ENCODE measurements at places on chromosomes 2 and 18.

DNA sequence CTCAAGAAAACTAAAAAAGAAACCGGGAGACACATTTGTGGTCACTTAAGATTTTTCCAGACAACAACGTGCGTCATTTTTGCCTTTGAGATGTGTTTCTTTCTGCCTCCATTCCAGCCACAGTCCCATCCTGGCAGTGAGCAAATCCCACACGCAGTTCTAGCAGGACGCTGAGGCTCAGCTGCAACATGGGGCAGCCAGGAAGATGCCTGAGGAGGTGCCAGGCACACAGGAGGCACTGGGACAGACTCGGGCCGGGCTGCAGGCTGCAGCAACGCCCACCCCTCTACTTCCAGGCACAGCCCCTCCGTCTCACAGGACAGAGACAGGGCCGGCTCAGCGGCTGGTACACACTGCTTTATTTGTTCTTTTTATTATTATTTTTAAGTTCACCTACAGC, 13.1 kb downstream of the KLF11 start:
- H3K27me3 ChIP-seq, result no peaks in the 10 kb centered on the region
- no peak overlapping the region for H3K4me3 ChIP-seq
- no peaks in the 10 kb centered on the region for H3K4me1 ChIP-seq
- no peak overlapping the region for H3K27ac ChIP-seq
- H3K36me3 ChIP-seq, result peaks cover 25% of the 10 kb centered on the region

GRCh38 chr18:35050705-35051195, 9.5 kb downstream of the MAPRE2 start:
- DNase-seq, result no peak
- peak overlapping the region; percentile 72 for H3K27ac ChIP-seq
- H3K4me3 ChIP-seq, result peak overlapping the region; percentile 1
- H3K36me3 ChIP-seq, result no peaks in the 10 kb centered on the region

GRCh38 chr2:10071595-10071994, 8.6 kb downstream of the CYS1 start:
- H3K36me3 ChIP-seq, result no peaks in the 10 kb centered on the region
- no peak for DNase-seq
- no peak overlapping the region for H3K27ac ChIP-seq

DNA sequence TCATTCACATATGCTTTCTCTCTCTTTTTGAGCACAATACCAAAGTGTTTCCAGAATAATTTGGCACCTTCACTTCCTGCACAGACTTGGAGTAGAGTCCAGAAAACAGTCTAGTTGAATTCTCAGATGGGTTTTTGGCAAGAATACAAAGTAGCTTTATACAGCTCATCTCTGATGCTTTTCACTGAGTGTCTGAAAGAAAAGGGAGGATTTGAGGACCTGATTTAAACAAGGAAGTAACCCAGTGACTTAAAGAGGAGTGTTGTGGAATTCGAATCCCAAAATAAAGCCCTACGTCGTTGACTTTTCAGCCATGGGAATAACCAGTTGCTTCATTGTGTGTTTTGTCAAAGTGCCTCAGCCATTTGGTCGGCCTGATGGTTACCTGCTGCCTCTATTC, 31.8 kb downstream of the METAP1D start:
- H3K4me3 ChIP-seq, result no peak overlapping the region
- DNase-seq, result no peak
- H3K4me1 ChIP-seq, result no peaks in the 10 kb centered on the region
- H3K27me3 ChIP-seq, result no peaks in the 10 kb centered on the region
- no peak overlapping the region for H3K27ac ChIP-seq
- no peaks in the 10 kb centered on the region for H3K36me3 ChIP-seq

DNA sequence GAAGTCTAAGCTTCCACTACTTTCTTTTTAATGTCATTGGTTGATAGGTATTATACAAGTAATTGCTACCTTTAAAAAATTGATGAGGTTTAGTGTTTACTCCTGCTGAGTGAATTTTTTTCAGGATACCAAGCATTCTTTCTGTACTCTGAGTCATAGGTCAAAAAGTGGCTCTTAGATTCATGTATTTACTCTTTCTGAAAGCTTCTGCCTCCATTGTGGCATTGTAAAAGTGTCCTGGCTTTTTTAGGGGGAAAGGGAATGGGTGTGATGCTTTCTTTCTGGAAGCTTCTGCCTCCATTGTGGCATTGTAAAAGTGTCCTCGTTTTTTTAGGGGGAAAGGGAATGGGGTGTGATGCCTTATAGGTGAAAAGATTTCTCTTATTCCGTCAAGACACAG, 286.5 kb downstream of the LPIN1 start:
- H3K36me3 ChIP-seq, result no peaks in the 10 kb centered on the region
- H3K4me3 ChIP-seq, result no peak overlapping the region
- DNase-seq, result no peak
- no peaks in the 10 kb centered on the region for H3K4me1 ChIP-seq
- H3K27ac ChIP-seq, result no peak overlapping the region

- no peak for DNase-seq
- H3K27me3 ChIP-seq, result peaks cover 56% of the 10 kb centered on the region
Observed at GRCh38 chr2:144520756-144521487, 1.0 kb upstream of the ZEB2 start.

GRCh38 chr2:20291106-20291564, 59.5 kb downstream of the PUM2 start:
- no peaks in the 10 kb centered on the region for H3K4me1 ChIP-seq
- H3K27me3 ChIP-seq, result no peaks in the 10 kb centered on the region
- DNase-seq, result no peak
- no peak overlapping the region for H3K4me3 ChIP-seq
- H3K36me3 ChIP-seq, result no peaks in the 10 kb centered on the region

DNA sequence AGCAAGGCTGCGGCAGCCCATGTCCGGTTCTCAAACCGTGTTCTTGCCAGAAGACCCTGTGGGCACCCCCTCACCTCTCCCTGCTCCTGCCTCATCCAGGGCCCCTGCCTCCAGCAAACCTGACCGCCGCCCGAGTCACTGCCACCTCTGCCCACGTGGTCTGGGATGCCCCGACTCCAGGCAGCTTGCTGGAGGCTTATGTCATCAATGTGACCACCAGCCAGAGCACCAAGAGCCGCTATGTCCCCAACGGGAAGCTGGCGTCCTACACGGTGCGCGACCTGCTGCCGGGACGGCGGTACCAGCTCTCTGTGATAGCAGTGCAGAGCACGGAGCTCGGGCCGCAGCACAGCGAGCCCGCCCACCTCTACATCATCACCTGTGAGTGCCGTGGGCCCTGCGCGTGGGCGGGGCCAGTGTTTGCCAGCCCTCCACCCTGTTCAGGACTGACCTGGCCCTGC, 32.2 kb downstream of the MTERF4 start:
- peak; percentile 58 for DNase-seq
- no peak overlapping the region for H3K4me3 ChIP-seq
- H3K36me3 ChIP-seq, result peaks cover 3% of the 10 kb centered on the region
- no peak overlapping the region for H3K27ac ChIP-seq
- H3K27me3 ChIP-seq, result no peaks in the 10 kb centered on the region
- H3K4me1 ChIP-seq, result no peaks in the 10 kb centered on the region

DNA sequence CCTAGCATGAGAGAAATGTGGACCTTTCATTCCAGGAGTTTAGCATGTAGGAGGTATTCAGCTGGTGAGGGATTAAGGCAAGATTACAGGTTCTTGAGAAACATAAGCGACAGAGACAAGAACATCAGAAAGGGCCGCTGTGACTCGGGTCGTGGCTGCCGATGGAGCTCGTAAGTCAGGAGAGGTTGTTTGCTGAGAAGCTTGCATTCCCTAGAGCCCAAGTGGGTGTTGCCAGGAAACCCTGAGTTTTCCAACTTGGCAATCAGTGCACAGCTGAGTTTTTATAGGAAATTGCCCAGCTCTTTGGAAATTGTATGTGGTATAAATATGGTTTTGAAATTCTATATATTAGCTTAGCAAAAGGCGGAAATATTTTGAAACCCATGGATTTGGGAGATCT, 46.4 kb upstream of the CYP1B1 start:
- no peak overlapping the region for H3K4me3 ChIP-seq
- H3K4me1 ChIP-seq, result no peaks in the 10 kb centered on the region
- H3K36me3 ChIP-seq, result no peaks in the 10 kb centered on the region
- no peaks in the 10 kb centered on the region for H3K27me3 ChIP-seq
- DNase-seq, result no peak

- H3K4me3 ChIP-seq, result no peak overlapping the region
- DNase-seq, result no peak
- no peaks in the 10 kb centered on the region for H3K27me3 ChIP-seq
- no peak overlapping the region for H3K27ac ChIP-seq
- H3K4me1 ChIP-seq, result peaks cover 9% of the 10 kb centered on the region
- no peaks in the 10 kb centered on the region for H3K36me3 ChIP-seq
Observed at GRCh38 chr2:191560411-191560980, 117.4 kb upstream of the NABP1 start.

- no peak overlapping the region for H3K4me3 ChIP-seq
- no peaks in the 10 kb centered on the region for H3K27me3 ChIP-seq
- H3K27ac ChIP-seq, result no peak overlapping the region
- DNase-seq, result no peak
- H3K36me3 ChIP-seq, result no peaks in the 10 kb centered on the region
- no peaks in the 10 kb centered on the region for H3K4me1 ChIP-seq
Observed at GRCh38 chr2:113685471-113685870, 58.4 kb downstream of the RABL2A start.

- H3K27ac ChIP-seq, result no peak overlapping the region
- H3K4me1 ChIP-seq, result no peaks in the 10 kb centered on the region
- H3K4me3 ChIP-seq, result no peak overlapping the region
Observed at GRCh38 chr2:128416109-128416785, 97.6 kb upstream of the HS6ST1 start.

DNA sequence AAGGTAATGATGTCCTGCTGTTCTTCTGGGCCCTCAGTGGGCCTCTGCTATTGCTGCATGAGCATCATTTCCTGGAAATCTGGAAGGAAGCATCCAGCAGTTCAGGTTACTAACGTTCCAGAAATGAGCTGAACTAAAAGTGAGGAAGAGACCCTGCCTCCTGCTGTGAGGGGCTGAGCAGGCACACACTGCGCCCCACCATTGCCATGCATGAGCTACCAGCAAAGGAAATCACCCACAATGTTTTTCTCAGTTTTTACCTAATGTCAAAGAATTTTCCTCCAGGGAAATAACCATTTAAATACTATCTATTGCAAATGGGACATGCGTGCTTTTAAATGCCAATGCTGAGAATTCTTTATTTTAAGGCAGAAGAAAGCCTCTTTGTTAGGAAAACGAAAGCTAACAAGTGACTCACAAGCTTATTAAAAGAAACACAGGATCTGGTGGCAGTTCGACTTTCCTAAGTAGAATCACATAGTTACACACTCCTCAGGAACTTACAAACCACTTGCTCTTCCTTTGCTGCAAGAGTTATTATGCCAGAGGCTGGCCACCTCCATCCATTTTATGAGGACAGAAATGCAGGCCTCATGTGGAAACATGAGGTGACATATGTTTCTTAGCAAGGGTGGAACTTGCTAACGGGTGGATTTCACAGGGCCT, 152.6 kb upstream of the TTC39C start:
- no peaks in the 10 kb centered on the region for H3K4me1 ChIP-seq
- DNase-seq, result no peak
- no peaks in the 10 kb centered on the region for H3K36me3 ChIP-seq

- no peak for DNase-seq
- no peak overlapping the region for H3K4me3 ChIP-seq
- H3K27me3 ChIP-seq, result no peaks in the 10 kb centered on the region
- no peaks in the 10 kb centered on the region for H3K4me1 ChIP-seq
- H3K36me3 ChIP-seq, result no peaks in the 10 kb centered on the region
- H3K27ac ChIP-seq, result peak overlapping the region; percentile 4
Observed at GRCh38 chr2:230661072-230661957, 51.3 kb upstream of the CAB39 start.

GRCh38 chr2:183057333-183057985, 19.2 kb upstream of the NCKAP1 start:
- H3K36me3 ChIP-seq, result no peaks in the 10 kb centered on the region
- peaks cover 11% of the 10 kb centered on the region for H3K4me1 ChIP-seq
- no peak for DNase-seq
- no peak overlapping the region for H3K27ac ChIP-seq

- no peaks in the 10 kb centered on the region for H3K27me3 ChIP-seq
- H3K4me1 ChIP-seq, result no peaks in the 10 kb centered on the region
- H3K4me3 ChIP-seq, result no peak overlapping the region
- DNase-seq, result peak; percentile 96
Observed at GRCh38 chr2:28621172-28622100, 125.6 kb downstream of the PLB1 start.

DNA sequence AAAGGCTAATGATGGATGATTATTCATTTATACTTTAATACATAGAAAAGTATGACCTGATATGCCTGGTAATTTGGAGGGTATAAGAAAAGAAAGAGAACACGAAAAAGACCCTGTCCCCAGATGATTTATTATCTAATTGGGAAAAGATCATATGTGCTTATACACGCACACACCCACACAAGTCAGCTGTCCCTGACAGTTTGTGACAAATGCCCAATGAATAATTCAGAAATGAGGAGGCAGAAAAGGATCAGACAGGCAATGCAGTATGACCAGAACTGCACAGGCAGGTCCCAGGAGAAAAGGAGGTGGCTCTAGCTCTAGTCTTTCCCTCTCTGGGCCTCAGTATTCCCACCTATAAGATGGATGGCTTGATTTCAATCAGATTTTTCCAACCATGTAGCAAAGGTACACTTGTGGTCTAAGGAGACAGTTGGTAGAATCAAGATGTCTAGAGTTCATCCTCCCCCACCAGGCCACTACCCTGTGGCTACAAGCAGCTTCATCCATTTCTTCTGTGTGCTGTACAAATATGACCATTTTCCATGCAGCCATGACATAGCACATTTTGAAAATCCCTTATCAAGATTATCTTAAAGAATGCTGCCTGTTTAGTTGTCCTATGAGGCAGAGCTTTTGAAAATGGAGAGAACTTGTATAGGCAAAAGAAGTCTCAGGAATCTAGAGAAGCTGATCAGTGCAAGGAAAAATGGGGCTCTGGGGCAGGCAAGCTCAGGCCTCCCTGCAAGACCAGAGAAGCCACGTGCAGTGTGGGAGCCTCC, 19.7 kb downstream of the CYRIA start:
- peaks cover 17% of the 10 kb centered on the region for H3K4me1 ChIP-seq
- no peak overlapping the region for H3K27ac ChIP-seq
- no peaks in the 10 kb centered on the region for H3K27me3 ChIP-seq
- DNase-seq, result no peak
- no peak overlapping the region for H3K4me3 ChIP-seq
- no peaks in the 10 kb centered on the region for H3K36me3 ChIP-seq

- no peaks in the 10 kb centered on the region for H3K27me3 ChIP-seq
- no peak for DNase-seq
- no peaks in the 10 kb centered on the region for H3K4me1 ChIP-seq
Observed at GRCh38 chr2:31066086-31066485, 72.2 kb downstream of the GALNT14 start.

Measured in sigmoid colon (tissue), 7 donors.